ENCODE measurements at places on chromosomes 12 and 14.
A peak's percentile ranks its signal among the peaks of the same experiment; 100 is the strongest.

DNA sequence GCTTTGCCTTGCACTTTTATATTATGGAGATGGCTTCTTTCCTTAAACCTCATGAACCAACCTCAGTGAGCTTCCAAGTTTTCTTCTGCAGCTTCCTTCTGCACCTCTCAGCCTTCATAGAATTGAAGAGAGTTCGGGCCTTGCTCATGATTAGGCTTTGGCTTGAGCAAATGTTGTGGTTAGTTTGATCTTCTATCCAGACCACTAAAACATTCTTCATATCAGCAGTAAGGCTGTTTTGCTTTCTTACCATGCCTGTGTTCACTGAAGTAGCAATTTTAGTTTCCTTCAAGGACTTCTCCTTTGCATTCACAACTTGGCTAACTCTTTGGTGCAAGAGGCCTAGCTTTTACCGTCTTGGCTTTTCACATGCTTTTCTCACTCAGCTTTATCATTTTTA is 125.4 kb downstream of the SNAPC1 start:
- no peak for DNase-seq

GRCh38 chr12:27553941-27554340 is 29.9 kb downstream of the PPFIBP1 start:
- DNase-seq, result no peak

GRCh38 chr12:8987685-8988084 is 1.7 kb upstream of the KLRG1 start:
- no peak for DNase-seq

- DNase-seq, result no peak
These were observed 9.5 kb upstream of the NYNRIN start for GRCh38 chr14:24389226-24389848.

- no peak for DNase-seq
These were observed 337.1 kb downstream of the TMEM121 start for GRCh38 chr14:105863296-105864108.

GRCh38 chr12:51925346-51926063 is 18.2 kb downstream of the ACVRL1 start:
- DNase-seq, result no peak

GRCh38 chr12:69225251-69225910 is 14.0 kb upstream of the CPSF6 start:
- no peak for DNase-seq

GRCh38 chr12:107207931-107208525 is 114.7 kb upstream of the CRY1 start:
- no peak for DNase-seq

- DNase-seq, result no peak
These were observed 103.3 kb upstream of the CCDC175 start for GRCh38 chr14:59679872-59680271.

- DNase-seq, result no peak
These were observed 6.8 kb upstream of the ARHGAP5 start for GRCh38 chr14:32070282-32070681.

- DNase-seq, result no peak
These were observed 2.3 kb upstream of the HSPB8 start for GRCh38 chr12:119176267-119177055.

DNA sequence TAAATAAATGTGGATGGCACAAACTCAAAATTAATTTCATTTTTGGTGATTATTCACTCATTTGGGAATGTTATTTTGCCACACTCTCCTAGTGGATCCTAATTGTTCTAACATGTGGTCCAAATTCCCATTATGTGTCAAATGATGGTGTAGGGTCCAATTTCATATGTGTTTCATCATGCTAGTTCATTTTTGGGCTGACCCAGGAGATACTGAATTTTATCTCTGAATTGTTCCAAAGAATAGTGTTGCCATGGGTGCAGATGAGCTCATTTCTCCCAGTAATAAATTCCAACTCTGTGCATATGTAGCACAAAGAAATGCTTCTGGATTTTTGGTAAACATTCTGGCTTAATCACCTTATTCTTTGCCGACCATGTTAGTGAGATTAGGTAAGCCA is 23.5 kb upstream of the SEL1L start:
- no peak for DNase-seq

- no peak for DNase-seq
These were observed 180.8 kb downstream of the C12orf50 start for GRCh38 chr12:87848248-87848868.

DNA sequence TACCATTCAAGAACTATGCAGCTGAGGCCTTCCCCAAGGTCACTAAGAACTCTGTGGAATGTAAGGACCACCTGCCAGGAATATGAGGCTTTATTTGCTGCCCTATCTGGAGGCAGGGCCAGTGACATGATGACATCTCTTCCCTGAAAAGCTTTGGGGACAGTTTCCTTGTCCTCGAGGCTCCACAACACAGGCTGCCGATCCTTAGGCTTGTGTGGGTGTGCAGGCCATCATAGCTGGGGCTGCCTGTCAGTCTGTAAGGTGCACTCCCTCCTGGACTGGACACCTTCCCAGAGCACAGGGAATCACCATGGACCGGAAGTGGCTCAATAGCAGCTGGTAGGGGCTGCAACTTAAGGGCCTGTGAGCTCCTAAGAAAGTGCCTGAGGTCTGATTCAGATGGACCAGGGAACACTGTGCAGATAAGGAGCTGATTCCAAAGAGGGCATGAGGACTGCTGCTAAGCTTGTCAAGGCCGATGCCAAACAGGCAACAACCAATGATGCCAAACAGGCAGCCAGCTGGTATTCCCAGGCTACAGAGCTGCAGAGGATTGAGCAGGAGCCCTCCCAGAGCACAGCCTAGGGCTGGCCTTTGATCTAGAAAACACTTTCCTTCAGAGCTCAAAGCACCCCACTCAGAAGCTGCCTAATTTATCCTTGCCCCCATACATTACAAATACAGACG is 84.3 kb downstream of the CRACR2A start:
- DNase-seq, result no peak

GRCh38 chr12:95384785-95385184 is 89.2 kb upstream of the METAP2 start:
- no peak for DNase-seq

GRCh38 chr12:71371122-71371521 is 68.5 kb upstream of the LGR5 start:
- no peak for DNase-seq

DNA sequence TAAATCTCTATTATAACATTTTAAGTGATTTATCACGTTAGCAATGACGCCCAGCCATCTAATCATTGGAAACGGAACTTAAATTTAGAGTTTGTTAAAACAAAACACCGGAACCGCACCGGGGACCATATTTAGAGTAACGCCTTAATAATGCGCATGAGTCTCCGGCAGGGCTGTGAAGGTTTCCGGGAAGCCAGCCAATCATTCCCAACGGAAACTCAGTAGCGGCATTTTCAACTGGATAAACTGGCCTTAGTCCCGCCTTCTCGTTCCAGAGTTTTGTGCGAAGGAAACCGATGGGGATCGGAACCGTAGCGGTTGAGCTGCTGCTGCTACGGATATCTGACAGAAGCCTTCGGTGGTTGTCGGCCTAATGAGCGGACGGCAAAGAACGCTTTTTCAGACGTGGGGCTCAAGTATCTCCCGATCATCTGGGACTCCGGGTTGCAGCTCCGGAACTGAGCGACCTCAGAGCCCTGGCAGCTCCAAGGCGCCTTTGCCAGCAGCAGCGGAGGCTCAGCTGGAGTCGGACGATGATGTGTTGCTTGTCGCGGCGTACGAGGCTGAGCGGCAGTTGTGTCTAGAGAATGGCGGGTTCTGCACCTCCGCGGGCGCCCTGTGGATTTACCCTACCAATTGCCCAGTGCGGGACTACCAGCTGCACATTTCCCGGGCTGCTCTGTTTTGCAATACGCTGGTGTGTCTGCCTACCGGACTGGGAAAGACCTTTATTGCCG is at the start of gene FANCM:
FANCM (plus strand) TSS at position 272 of the 737 bp plus-strand sequence; CDS start at position 374, 102 bp downstream.
- peak; percentile 62 for DNase-seq

- no peak for DNase-seq
These were observed 16.7 kb downstream of the CHST11 start for GRCh38 chr12:104473374-104473983.

DNA sequence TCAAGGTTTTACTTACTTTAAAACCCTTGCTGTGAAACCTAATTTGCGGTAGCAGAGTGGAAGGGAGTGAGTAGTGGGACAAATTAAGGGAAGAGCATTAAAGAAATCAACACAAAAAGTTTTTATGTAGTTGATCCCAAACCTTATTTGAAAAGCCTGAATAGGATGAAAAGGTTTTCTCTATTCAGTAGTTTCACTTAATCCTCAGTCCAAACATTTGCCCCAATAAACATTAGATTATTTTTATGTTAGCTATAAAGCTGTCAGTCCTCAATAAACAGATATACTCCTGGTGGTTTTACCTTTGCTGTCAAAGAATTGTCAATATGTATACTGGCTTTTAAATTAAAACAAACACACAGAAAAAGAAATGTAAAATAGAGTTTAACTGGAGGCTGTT is 136.0 kb downstream of the PAX9 start:
- DNase-seq, result no peak

DNA sequence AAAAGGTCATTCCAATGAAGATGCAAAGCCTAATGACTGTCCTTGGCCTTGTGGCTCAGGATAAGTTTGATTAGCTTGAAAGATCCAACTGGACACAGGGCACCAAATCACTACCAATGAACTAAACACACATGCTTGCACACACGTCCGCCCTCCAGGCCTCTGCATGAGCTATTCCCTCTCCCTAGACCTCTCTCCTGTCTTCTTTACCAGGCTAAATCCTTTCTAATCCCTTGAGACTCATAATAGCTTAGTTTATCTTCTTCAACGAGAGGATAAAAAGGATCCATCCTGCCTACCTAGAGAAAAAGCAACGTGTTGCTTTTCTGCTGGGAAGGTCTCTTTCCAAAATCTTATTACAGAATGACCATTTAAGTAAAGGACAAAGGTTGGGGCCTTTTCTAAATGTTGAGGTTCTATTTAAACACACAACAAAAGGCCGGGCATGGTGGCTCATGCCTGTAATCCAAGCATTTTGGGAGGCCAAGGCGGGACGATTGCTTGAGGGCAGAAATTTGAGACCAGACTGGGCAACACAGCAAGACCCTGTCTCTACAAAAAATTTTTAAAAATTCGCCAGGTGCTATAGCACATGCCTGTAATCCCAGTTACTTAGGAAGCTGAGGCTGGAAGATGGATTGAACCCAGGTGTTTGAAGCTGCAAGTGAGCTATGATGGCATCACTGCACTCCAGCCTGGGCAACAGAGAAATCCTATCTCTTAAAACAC is 22.4 kb downstream of the PXN start:
- no peak for DNase-seq

DNA sequence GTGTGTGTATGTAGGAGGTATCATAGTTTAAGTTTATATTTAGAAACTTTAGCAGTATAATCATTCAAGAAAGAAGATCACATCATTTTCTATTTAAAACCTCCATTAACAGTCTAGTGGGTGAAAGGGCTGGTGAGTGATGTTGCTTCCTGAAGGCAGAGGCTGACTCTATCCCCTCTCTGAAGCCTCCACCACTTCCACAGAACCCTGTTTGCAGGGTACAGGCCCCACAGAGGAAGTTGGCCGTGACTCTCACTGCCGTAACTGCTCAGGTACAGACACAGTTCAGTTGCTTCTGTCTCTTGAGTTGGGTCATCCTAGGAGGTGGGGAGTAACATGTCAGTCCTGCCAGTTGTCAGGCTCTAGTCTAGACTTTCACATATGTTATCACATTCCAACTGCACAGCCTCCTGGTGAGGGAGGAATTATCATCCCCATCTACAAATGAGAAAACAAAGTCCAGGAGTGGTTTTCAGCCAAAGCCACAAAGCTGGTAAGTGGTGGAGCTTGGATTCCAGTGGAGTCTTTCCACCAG is 31.5 kb downstream of the CFL2 start:
- no peak for DNase-seq

DNA sequence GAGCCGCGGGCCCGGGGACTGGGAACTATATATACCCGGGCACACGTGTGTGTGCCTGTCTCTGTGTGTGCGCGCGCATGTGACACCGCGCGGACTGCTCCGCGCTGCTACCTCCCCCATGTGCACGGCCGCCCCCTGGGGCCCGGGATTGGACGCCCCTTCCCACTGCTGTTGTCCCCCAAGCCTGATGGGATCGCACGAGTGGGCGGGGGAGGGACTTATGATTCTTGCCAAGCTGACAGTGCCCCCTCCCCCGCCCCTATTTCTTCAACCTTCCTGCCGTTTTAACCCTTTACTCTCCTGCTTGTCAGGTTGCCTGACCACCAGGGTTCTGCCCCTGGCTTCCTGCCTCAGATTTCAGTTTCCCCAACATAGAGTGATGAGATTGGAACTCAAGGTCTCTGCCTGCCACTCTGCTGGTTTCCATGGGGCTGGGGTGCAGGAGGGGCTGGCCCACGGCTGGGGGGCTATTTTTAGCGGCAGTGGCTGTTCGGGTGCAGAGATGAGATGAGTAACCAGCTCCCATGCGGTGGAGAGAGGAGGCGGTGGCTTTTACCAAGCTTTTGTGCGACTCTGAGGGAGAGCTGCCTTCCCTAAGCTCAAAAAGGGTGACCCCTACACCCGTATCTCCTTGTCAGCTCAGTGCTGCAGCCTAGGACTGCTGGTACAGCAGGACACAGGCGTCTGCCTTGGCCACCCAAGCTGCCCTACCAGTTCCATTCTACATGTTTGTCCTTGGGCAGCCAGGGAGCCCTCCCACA is at the start of gene DDN:
DDN (minus strand) TSS at position 5 of the 761 bp plus-strand sequence. CDS start 88 bp downstream, outside the sequence.
- DNase-seq, result no peak

DNA sequence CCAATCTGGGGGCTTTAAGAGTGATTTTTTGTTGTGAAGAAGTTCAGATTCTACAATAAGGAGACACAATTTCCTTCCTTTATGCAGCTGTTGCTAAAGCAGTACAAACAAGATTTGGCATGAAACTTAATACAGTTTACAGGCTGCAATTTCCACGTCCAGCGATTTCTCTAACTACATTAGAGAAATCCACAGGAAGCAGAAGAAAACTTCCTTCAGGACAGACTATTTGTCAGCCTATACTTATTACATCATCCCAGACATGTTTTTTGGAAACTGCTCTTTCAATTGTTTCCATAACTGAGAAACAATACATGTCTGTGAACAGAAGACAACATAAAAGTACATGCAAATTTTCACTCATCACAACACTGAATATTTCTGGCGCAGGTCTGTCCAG is 204.3 kb downstream of the TTC7B start:
- no peak for DNase-seq

DNA sequence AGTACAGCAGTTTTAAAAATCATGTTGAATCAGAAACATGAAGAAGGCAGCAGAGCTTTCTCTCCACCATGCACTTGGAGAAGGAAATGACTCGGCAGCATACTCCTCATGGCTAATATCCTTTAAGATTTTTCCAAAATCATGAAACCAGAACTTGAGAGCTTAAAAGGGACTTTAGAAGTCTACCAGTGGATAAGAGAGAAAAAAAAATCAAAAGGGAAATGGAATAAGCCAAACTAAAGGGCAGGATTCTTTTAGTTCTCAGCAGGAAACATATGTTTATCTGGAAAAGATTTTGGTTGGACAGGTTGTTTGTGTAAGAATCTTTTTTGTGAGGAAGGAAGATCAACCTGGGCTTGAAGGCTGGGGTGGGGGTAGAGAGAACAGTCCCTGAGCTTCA is 111.8 kb downstream of the PRKCH start:
- DNase-seq, result no peak

GRCh38 chr14:54589076-54589475 is 22.1 kb downstream of the SAMD4A start:
- DNase-seq, result no peak
